ENCODE measurements at places on chromosomes 4 and X.

GRCh38 chrX:37541991-37542390 is 29.5 kb upstream of the LANCL3 start:
- DNase-seq, result no peak

DNA sequence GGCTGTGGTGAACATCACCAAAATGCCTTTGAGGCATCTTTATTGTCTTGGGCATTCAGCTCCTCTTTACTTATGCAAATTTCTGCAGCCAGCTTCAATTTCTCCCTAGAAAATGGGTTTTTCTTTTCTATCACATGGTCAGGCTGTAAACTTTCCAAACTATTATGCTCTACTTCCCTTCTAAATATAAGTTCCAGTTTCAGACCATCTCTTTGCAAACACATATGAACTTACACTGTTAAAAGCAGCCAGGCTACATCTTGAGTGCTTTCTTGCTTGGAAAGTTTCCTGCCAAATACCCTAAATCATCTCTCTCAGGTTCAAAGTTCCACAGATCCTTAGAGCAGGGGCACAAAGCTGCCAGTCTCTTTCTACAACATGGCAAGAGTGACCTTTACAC is 13.2 kb downstream of the SCLT1 start:
- no peak for DNase-seq

GRCh38 chr4:7399440-7400234 is 35.1 kb downstream of the PSAPL1 start:
- no peak for DNase-seq

- DNase-seq, result no peak
Measured at GRCh38 chr4:151169900-151170299, 70.5 kb downstream of the RPS3A start.

DNA sequence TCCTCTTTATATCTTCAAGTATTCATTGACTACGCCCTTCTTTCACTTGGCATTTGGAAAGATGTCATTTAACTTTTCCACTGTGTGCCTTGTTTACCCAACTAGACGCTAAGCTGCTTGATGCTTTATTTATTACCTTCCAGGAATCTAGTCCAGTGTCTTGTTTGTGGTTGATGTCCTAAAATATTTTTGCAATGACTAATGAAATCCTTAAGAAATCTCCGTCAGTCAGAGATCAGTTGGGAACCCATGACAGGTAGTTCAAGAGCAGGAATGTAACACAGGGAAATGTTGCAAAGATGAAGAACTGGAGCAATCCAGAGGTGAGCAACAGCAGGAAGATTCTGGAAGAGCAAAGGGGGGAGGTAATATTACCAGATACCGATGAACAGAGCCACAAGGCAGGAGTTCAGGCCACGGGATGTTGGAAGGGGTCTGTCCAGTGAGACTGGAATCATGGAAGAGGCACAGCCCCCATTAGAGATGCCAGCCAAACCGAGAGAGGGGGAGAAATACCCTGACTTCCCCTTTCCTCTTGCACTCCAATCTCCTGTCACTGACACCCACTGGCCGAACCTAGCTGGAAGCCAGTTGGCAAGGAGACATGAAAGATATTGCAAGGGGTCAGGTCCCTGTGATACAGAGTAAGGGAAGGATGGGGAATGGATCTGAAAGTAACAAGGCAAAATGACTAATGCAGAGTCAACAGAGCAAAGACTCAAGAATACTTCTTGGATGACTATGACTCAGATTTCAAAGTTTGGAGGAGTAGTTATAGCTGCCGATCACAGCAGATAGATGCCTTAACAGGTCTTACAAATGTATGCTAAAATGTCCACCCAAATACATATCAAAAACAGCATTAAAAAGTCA is 62.7 kb upstream of the PHKA2 start:
- no peak for DNase-seq

DNA sequence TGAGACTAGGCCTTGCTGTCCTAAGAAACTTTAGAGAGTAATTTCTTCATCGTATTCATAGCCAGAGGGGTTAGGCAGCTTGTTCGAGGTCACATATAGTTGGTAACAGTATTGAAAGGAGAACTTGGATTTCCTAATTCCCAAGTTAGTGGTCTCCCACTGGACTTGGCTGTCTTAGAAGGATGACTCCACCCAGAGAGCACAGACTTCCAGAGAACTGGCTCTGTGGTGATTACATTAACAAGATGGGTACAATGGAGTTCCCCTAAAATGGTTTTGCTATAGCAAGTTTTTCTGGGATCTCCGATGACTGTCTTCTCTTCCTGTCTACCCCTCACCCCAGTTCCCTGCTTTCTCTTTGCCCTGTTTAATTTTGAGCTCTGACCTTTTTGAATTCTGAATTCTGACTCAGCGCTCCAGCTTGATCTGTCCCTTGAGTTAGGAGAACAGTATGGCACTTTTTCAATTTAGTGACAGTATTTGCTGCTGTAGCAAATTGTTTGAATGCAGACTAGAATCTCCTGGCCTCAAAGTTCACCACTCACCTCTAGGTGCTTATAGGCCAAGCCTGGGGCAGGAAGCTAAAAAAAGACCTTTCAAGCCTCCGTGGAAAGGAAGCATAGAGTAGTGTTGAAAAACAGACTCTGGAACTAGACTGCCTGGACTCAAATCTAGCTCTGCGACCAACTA is 6.9 kb downstream of the MSN start:
- peak; percentile 76 for DNase-seq

DNA sequence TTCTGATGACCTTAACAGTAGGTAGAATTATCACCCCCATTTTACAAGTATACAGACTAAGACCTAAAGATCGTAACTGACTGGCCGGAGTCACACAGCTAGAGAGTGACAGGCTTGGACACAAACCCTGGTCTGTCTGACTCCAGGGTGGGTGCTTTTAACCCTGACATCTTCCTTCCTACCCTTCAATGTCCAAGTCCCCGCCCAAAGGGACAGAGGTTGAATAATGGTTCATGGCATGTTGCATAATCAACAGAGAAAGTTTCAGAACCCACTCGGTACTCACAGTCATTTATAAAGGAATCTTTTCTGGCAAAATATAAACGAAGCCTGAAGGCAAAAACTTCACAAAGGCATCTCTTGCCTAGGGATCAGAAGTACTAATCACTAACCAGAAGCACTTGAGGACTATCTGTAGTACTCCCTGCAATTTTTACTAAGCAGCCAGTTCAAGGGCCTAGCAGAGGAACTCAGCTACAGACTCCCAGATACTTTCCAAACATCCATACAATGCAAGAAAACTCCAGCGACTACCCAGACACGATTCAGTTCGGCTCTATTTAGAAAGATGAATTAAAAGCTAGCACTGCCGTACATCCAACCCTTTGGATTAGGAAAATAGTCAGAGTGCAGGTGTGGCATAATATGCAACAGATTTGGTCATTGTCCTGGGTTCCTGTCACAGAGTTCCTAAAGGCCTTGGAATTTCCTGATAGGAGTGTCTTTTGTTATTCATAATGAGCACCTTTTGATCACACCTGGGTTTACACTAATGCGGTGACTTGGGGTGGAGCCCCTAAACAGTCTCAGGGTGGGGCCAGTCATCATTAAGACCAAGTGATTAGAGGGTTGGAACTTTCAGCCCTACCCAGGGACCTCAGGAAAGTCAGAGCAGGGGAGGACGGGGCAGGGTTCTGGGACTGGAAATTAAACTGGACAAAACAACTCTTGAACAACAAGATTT is 44.0 kb downstream of the RELL1 start:
- DNase-seq, result no peak

DNA sequence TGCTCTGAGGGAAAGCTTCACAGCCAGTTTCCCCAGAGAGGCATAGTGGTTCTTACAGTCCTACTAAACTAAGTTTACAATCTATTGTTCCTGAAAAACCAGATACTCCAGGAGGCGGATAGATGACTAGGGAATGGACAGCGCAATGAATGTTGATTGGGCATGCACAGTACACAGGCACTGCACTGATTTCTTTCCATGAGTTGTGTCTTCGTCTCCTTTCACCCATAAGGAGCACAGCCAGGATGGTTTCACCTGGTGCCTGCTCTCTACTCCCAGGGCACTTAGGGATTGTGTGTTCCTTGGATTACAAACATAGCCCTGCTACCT is 144.9 kb downstream of the PALLD start:
- DNase-seq, result no peak

DNA sequence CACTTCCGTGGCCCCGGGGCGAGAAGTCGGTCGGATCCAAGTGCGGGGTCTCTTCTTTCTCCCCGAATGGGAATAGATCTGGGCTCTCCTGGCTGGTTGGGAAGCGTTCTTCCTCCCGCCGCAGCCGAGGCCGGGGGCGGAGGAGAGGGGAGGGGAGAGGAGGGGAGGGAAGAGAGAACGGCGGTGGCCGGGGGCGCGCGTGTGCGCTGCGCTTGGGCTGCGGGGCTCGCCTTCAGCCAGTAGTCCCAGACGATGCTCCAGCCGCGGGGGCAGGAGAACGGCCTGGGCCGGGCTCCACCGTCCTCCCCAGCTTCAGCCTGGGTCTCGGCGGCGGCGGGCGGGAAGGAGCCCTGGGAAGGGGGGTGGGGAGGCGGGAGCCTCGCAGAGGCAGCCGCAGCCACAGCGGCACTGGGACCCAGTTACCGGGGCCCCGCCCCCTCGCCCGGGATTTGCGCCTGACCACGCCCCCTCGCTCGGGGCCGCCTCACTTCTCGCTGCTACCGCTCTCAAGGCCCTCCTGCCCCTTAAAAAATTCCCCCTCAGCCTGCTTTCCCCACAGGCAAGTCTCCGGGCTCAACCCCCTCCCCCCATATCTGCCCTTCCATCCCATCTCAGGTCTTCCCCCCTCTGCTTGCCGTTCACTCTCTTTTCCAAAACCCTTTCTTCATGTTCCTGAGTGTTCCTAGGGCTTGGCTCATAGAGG is at the start of gene FGD1:
FGD1 (minus strand) TSS at position 421 of the 703 bp plus-strand sequence. CDS start 802 bp downstream, outside the sequence.
- DNase-seq, result peak; percentile 31

GRCh38 chr4:35534962-35535361 is 709.4 kb downstream of the ARAP2 start:
- no peak for DNase-seq

- DNase-seq, result no peak
Measured at GRCh38 chrX:66144258-66144657, 19.8 kb upstream of the HEPH start.

DNA sequence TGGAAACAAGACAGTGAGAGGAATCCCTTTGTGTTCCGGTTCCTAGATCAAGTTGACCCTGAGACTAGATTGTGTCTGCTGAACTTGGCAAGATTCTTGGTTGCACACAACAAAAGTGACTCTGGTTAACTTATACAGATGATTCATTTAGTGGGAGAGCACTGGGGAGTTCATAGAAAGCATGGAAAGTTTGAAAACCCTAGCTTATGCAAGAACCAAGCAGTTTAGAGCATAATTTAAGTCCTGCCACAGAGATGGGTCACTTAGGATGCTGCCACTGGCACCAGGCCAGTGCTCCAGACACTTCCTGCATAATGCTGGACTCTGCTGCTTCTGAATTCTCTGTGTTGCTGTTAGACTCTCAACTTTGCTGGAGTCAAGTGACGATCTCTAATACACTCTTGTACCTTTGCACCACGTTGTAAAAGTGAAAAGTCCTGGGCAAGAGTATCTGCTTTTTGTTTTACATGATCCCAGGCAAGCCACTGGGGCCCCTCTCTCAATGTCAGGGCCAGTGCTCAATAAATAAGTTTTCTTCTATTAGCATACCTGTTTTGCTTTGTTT is 12.7 kb upstream of the DCUN1D4 start:
- DNase-seq, result no peak

GRCh38 chr4:78058591-78059523 is 1.7 kb downstream of the FRAS1 start:
- DNase-seq, result no peak

DNA sequence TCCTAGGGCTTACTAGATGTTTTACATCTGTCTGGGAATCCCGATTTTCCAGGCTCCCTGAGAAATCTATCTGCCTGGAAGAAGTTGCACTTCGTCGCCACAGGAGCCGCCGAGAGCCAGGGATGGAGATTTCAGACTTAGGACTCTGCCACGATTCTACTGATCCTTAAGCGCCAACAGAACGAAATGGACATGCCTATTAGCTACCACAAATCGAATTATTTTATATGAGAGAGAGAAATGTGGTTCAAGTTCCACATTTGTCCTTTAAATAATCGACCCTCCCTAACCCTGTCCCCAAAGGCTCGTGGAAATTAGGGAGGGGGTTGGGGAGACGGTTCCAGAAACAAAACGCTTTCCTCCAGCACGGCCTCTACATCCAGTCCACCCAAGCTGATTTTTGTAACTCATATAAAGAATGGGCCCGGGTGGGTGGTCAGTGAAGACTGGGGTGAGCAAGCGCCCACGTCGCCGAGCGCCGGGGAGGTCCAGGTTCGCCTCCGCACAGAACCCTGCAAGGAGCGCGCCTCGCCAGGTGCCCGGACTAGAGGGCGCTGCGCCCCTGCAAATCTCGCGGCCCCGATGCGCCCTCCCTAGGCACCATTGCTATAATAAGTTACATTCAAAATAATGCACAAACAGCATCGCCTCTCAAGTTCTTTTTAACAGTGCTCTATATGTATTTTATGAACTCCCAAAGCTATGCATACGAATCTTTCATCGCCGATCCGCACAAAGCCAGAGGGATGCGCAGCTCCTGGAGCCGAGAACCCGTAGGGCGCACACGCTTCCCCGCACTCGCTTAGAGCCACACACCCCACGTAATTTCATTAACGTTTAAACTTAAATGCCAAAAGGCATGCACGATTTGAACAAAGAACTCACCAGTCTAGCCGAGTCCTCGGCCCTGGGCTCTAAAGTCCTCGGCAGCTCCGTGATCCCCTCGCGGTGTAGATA is 2.1 kb upstream of the FAT1 start:
- peak; percentile 22 for DNase-seq

DNA sequence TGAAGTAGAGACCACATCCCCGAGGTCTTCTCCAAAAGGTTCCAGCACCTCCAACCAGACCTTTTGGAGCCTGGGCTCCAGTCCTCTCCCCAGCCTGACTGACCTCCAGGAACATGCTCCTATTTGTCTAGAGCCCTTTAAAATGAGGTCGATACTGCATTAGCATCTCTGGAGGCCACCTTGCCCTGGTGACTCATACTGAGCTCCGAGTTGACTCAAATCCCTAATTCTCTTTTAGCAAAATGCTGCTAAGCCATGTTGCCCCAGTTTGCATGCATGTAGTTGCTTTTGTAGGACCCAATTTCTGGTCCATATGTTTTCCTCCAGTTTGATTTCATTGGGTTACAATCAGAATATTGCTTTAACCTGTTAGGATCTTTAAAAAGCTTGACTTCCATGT is 43.5 kb upstream of the CITED1 start:
- no peak for DNase-seq

GRCh38 chr4:23533859-23534258 is 356.0 kb downstream of the PPARGC1A start:
- DNase-seq, result no peak

DNA sequence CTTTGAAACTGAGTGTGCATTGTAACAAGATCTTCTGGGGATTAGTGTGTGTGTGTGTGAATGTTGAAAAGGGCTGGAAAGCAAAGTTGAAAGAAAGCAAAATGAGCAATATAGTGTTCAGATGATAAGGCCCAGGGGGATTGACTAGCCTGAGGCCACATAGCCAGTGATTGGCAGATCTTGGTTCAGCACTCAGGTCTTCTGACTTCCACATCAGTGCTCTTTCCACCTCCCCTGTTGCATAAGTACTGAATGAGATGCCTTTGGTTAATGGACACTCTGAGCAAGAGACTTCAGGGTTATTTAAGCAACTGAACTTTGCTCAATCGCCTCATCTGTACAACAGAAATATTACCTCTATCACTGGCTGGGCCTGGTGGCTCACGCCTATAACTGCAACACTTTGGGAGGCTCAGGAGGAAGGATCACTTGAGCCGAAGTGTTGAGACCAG is 120.4 kb downstream of the TMEM164 start:
- DNase-seq, result no peak

GRCh38 chrX:72566448-72566847 is 6.2 kb downstream of the HDAC8 start:
- no peak for DNase-seq

GRCh38 chr4:100299046-100299840 is 109.0 kb upstream of the DDIT4L start:
- DNase-seq, result no peak

GRCh38 chrX:139831675-139832456 is 101.0 kb downstream of the ATP11C start:
- DNase-seq, result peak; percentile 4
